ENCODE measurements at places on chromosomes 12 and 14. TPM values are rescaled to one million over a fixed set of nuclear protein-coding genes. Genes with fewer than 3 reads are reported as not detected.

TMTC1 gene
- total RNA-seq: 0.95 TPM

VRTN gene
- 4.3 TPM for total RNA-seq

DNA sequence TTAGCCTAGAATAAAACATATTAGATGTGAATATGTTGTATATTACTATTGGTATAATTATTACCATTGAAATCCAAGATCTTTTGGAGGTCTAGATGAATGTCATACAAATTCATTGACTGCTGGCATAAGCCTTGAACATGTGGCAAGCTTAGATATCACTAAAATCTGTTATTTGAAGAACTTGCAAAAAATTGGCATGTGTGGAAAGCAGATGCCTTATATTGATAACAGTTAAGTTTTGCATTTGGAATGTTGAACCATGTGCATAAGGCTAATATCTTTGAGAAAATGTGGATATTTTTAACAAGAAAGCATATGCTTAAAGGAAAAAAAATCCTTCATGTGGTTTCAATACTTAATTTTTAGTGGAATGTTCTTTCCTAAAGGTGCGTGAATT is 203.6 kb upstream of the PRICKLE1 start:
- DNase-seq: no peak

GRCh38 chr12:19288603-19289244 is 150.6 kb upstream of the AEBP2 start:
- DNase-seq: no peak

GRCh38 chr14:82112210-82112839 is 578.7 kb upstream of the SEL1L start:
- no peak for DNase-seq
